ENCODE measurements at places on chromosomes 1 and 21. TPM values are rescaled to one million over a fixed set of nuclear protein-coding genes. Genes with fewer than 3 reads are reported as not detected.

MASP2 gene
- total RNA-seq: 0.82 TPM

- H3K27me3 ChIP-seq: no peaks in the 10 kb centered on the region
- H3K4me1 ChIP-seq: peaks cover 13% of the 10 kb centered on the region
- no peaks in the 10 kb centered on the region for H3K36me3 ChIP-seq
- no peak for DNase-seq
- no peak overlapping the region for H3K4me3 ChIP-seq
Observed at GRCh38 chr1:204260601-204261197, 46.9 kb upstream of the GOLT1A start.

- no peak overlapping the region for H3K27ac ChIP-seq
- no peaks in the 10 kb centered on the region for H3K4me1 ChIP-seq
- H3K27me3 ChIP-seq: peaks cover 21% of the 10 kb centered on the region
- H3K36me3 ChIP-seq: peaks cover 96% of the 10 kb centered on the region
Observed at GRCh38 chr1:147297438-147297837, 55.0 kb downstream of the CHD1L start.

HES5 gene
- total RNA-seq: 0.21 TPM

- peak overlapping the region; percentile 2 for H3K4me3 ChIP-seq
- no peaks in the 10 kb centered on the region for H3K27me3 ChIP-seq
- peak overlapping the region; percentile 82 for H3K27ac ChIP-seq
- peaks cover 41% of the 10 kb centered on the region for H3K4me1 ChIP-seq
- no peaks in the 10 kb centered on the region for H3K36me3 ChIP-seq
Observed at GRCh38 chr1:209249785-209250440, 333.6 kb upstream of the CAMK1G start.

DNA sequence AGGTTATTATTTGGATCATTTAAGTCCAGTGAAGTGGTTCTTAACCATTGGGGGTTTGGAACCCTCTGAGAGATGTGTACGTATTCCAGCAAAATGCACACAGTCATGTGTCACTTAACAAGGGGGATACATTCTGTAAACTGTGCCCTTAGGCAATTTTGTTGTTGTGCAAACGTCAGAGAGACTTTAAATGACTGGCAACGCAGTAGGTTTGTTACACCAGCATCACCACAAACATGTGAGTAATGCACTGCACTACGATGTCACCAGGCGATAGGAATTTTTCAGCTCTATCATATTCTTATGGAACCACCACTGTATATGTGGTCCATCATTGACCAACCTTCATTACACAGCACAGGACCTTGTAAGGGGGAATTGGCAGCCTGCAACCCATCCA lies 11.9 kb downstream of the AHCYL1 start:
- H3K4me1 ChIP-seq: peaks cover 5% of the 10 kb centered on the region
- no peak for DNase-seq
- peaks cover 6% of the 10 kb centered on the region for H3K36me3 ChIP-seq
- no peak overlapping the region for H3K27ac ChIP-seq
- H3K4me3 ChIP-seq: no peak overlapping the region

DNA sequence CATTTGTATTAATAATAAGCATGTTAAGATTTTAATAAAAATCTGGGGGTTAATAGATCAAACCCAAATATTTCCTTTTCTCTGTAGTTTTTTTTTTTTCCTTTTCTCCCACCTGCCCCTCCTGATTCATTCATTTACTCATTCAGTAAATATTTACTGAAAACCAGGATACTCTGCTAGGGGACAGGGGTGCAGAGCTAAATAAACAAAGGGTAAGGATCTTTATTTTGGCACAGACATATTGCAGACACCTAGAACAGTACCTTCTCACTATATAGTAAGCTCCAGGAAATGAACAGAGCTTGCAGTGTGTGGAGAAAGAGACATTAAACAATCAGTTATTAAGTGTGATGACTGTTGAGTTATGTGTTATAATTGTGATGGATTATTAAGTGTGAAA lies 60.9 kb downstream of the AK5 start:
- H3K27me3 ChIP-seq: no peaks in the 10 kb centered on the region
- no peaks in the 10 kb centered on the region for H3K36me3 ChIP-seq
- H3K27ac ChIP-seq: no peak overlapping the region

SLC30A2 gene
- 0.41 TPM for total RNA-seq

ZBTB21 gene
- 13.8 TPM for total RNA-seq

DNA sequence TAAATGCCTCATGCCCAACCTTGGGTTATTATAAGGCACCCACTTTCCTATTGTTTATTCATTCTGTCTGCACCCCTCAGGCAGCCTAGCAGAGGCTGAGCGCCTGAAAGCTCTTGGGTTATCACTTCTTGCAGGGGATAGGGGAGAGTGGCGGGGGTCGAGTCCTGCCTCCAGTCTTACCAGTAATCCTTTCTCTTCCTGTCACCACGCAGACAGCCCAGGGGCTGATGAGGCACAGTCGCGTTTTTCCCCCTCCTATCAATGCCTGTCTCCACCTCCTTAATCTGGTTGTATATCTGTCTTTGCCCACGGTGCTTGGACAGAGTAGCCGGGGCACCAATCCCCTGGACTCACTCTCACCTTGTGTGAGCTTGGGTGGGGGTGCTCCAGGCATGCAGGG lies 733.1 kb downstream of the MATN1 start:
- H3K4me1 ChIP-seq: peaks cover 24% of the 10 kb centered on the region
- H3K36me3 ChIP-seq: peaks cover 13% of the 10 kb centered on the region
- no peak for DNase-seq
- H3K27ac ChIP-seq: no peak overlapping the region
- no peak overlapping the region for H3K4me3 ChIP-seq

GRCh38 chr1:63408331-63408730 lies 40.9 kb downstream of the ALG6 start:
- H3K27me3 ChIP-seq: no peaks in the 10 kb centered on the region
- H3K4me3 ChIP-seq: no peak overlapping the region
- H3K36me3 ChIP-seq: no peaks in the 10 kb centered on the region
- no peak overlapping the region for H3K27ac ChIP-seq

GRCh38 chr1:29635501-29636263 lies 399.4 kb downstream of the PTPRU start:
- H3K27ac ChIP-seq: no peak overlapping the region
- no peak for DNase-seq
- H3K36me3 ChIP-seq: no peaks in the 10 kb centered on the region
- H3K4me1 ChIP-seq: no peaks in the 10 kb centered on the region

DNA sequence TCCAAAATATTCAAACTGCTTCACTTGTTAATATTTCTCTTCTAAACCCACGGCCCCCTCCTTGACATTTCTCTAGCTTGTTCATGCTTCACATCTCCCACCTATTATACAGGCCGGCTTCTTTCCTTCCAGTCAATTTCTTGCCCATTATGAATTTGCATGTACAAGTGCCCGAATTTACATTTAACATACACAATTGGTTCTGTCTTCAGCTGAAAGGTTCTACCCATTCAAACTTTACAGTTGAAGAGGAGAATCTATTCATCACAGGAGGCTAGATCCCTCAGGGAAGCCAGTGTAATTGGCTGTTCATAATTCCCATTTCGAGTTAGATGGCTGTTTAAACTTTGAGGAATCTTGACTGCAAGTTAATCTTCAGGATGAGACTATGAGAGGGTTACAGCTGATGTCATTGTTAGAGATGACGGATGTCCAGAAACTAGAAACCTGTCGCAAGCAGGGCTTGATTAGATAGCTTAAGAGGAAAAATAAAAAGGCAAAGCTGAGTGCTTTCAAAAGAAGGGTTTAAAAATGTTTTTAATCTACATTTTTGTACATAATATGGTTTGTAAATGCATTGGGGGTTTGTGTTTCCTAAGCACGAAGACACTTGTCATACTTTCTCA lies 157.0 kb downstream of the ADSS2 start:
- H3K36me3 ChIP-seq: no peaks in the 10 kb centered on the region
- no peaks in the 10 kb centered on the region for H3K27me3 ChIP-seq
- no peak overlapping the region for H3K4me3 ChIP-seq
- peaks cover 5% of the 10 kb centered on the region for H3K4me1 ChIP-seq
- H3K27ac ChIP-seq: no peak overlapping the region

- DNase-seq: peak; percentile 13
- peaks cover 7% of the 10 kb centered on the region for H3K4me1 ChIP-seq
- no peak overlapping the region for H3K27ac ChIP-seq
- peaks cover 5% of the 10 kb centered on the region for H3K36me3 ChIP-seq
Observed at GRCh38 chr1:183103147-183103546, 79.9 kb downstream of the LAMC1 start.

- 0 out of 2 replicates have a peak, but pooled peaks cover 4% of the 10 kb centered on the region for H3K36me3 ChIP-seq
- DNase-seq: no peak
- peak overlapping the region; percentile 15 for H3K27ac ChIP-seq
- H3K27me3 ChIP-seq: no peaks in the 10 kb centered on the region
- H3K4me3 ChIP-seq: peak overlapping the region; percentile 71
Observed at GRCh38 chr21:33265664-33266049, 510 bp upstream of the IL10RB start.

- no peaks in the 10 kb centered on the region for H3K36me3 ChIP-seq
- no peak overlapping the region for H3K27ac ChIP-seq
- H3K4me1 ChIP-seq: peaks cover 18% of the 10 kb centered on the region
- H3K27me3 ChIP-seq: peaks cover 94% of the 10 kb centered on the region
- H3K4me3 ChIP-seq: no peak overlapping the region
- DNase-seq: no peak
Observed at GRCh38 chr1:179298952-179299351, 5.4 kb downstream of the SOAT1 start.

DCAF6 gene
- 13.5 TPM for total RNA-seq
